ENCODE measurements at places on chromosomes 3 and 15.
A peak's percentile ranks its signal among the peaks of the same experiment; 100 is the strongest.

- no peak for DNase-seq
Measured at GRCh38 chr3:124535306-124535705, 194.9 kb upstream of the UMPS start.

- no peak for DNase-seq
Measured at GRCh38 chr3:69562020-69562419, 176.1 kb upstream of the FRMD4B start.

- no peak for DNase-seq
Measured at GRCh38 chr3:46756642-46757041, 39.0 kb upstream of the PRSS50 start.

- DNase-seq = no peak
Measured at GRCh38 chr3:124663690-124664089, 66.6 kb upstream of the UMPS start.

- no peak for DNase-seq
Measured at GRCh38 chr3:14906355-14906971, 40.9 kb upstream of the NR2C2 start.

DNA sequence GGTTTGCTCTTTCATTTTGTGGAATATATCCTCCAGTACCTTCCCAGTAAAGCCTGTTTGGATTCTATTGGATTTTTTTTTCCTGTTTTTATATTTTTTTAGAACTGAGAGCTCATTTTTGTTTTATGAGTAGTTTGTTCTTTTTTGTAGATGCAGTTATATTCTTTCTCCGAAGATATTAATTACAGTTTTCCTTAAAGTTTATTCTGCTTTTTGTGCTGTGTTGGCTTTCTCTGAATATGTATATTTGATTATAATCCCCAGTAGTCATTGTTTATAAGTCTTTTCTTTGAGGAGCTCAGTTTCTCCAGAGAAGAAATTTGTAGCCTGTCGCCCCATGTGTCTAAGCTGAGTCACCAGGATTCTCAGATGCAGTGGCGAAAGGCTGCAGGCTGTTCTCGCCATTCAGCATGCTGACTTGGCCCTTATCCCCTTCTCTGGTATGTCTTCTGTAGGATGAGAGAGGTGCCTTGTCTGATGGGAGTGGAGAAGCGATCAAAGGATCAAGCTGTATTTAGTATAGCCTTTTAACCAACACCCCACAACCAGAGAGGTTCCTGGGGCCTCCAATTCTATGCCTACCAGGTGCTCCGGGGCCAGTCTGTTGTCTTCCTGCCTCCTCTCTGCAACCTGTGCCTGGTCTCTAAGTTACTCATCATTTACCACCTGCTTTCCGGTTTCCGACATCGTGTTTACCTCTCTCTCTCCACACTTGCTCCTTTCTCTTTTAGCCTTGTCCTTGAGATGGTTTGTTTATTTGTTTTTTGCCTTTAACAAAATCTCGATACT, 31.7 kb upstream of the MFSD1 start:
- DNase-seq = peak; percentile 35

- DNase-seq = no peak
Measured at GRCh38 chr15:55277116-55277564, 12.5 kb downstream of the RAB27A start.

- DNase-seq = peak; percentile 66
Measured at GRCh38 chr15:90648137-90649070, 68.7 kb upstream of the BLM start.

GRCh38 chr3:45983770-45984169, 11.9 kb downstream of the FYCO1 start:
- peak; percentile 47 for DNase-seq

DNA sequence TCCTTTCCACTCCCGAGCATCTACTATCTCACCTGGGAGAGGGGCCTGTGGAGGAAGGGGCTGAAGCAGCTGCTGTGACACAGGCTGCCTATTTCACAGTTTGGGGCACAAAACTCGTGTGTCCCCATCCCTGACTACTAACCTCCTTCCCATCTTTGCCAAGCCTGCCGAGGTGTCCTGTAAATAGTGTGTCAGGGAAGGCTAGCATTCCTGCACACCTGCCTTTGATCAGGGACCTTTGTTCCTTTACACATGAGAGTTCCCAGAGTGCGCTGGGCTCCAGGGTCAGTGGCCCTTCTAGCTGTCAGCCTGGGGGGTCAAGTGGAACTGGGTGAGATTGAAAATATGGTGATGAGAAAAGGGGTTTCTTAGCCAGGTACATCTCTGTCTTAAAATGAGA, 13.0 kb upstream of the TF start:
- no peak for DNase-seq

DNA sequence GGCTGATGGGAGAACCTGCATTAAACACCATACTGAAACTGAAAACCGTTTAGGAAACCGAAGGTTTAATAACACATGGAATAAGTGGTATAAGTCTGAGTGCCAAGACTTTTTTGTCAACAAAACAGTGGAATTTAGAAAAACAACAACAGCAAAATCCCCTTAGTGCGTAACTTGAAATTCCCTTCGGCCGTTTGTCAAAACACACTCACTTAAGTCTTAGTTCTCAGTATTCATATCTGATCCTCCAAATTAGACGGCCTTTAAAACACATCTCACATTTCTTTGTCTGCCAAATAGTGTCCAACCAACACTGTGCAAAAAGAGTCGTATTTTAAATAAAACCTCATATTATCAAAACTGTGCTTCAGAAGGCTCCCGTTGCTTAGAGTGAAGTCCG, 64.5 kb downstream of the LRCH3 start:
- no peak for DNase-seq

DNA sequence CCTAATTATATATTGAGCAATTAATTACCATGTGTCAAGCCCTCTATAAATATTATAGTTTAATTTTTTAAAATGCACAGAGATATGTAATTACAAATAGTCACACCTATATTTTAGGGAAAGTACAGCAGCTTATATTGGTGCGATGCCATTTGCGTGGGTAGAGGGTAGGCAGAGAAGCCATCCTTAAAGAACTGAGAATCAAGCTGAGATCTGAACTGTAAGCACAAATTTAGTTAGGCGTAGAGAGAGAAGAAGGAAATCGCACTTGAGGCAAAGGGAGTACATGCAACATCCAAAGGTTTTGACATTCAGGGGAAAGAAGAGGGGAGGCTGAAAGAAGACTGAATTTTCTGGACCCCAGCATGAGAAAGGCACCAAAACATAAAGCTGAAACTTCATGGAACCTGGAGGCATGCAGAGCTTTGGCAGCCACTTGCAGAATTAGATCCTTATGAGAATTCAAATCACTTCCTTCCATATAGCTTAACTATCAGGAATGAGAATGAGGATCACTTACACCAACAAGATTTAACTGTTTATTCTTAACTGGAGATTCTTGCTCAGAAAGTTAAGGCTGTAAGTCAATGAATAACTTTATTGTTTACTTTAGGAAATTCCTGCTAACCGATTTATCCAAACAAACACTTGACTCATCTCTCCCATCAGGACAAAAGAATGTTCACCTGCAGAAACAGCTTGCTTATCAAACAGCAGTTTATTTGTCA, 114.3 kb downstream of the TGFBR2 start:
- no peak for DNase-seq
